ENCODE measurements at places on chromosomes 3 and 15.

GRCh38 chr15:79243723-79244122 is 38.8 kb upstream of the ANKRD34C start:
- no peak for DNase-seq

GRCh38 chr3:179266701-179267211 is 15.8 kb upstream of the KCNMB3 start:
- DNase-seq = peak; percentile 34

- no peak for DNase-seq
Observed at GRCh38 chr15:79948761-79949160, 22.2 kb downstream of the BCL2A1 start.

DNA sequence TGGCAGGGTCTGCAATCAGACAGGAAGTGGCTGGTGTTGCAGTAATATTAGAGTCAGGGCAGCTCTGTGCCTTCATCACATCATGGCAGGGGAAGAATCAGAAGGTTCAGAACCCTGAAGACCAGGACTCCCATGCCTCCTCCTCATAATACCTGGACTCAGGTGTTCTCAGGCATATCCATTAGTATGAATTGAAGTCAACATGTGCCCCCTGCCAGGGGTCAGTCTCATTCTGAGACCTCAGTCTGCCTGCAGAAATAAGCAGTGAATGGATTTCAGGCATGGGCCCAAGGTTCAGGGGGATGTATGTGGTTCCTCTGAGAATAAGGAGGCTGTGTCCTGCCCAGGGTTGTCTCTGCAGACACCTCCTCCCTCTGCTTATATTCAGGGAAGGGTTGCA is 74.2 kb downstream of the SPSB4 start:
- no peak for DNase-seq

- no peak for DNase-seq
Observed at GRCh38 chr3:169505577-169506230, 157.8 kb downstream of the MECOM start.

GRCh38 chr3:195880037-195880431 is 28.3 kb downstream of the TNK2 start:
- no peak for DNase-seq

DNA sequence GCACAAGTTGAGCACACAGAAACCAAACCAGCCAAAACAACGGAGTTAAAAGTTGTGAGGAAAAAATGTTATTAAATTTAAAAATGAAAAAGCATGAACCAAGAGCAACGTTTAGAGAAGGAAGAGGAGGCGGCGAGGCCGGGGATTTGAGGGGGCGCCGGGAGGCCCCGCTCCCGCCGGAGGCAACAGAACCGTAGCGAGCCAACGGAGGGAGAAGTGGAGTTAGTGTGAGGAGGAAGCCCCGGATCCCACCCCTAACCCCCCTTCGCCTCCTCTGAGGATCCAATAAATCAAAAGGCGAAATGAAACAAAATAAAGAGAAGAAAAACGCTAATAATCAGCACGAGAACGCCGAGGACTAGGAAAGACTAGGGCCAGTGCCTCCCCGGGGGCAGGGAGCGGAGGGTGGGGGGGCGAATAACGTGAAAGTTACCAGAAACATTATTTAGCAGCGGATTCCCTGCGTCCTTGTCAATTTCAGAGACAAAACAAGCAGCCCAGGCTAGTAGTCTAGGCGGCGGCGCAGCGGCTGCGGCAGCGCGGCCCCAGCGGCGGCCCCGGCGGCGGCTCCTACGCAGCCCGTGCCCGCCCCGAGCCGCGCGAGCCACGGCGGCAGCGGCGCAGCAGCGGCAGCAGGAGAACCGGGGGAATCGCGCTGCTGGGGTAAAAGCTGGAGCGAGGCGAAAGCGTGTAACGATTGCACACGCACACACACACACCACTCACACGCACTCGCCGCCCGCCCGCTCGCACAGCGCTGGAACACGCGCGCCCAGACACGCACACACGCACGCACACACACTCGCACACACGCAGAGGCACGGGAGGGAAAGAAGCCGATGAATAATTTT is 1.7 kb downstream of the MEIS2 start:
- no peak for DNase-seq

DNA sequence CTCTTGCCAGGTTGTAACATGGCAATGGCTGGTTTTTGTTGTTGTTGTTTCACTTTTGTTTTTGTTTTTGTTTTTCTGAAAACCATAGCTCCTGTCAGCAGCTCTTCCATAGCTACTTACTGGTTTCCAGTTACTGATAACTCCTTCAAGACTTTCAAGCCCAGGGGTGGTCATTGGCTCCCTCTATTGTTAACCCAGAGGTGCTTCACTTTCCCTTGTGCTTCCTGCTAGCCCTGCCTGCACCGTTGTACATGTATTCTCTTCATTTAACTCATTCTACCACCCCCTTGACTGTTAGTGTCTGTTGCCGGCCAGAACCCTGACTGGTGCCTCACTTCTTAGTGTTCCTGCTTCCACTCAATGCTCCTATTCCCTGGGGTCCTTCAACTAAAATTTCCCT is 4.2 kb upstream of the TRAT1 start:
- peak; percentile 40 for DNase-seq

DNA sequence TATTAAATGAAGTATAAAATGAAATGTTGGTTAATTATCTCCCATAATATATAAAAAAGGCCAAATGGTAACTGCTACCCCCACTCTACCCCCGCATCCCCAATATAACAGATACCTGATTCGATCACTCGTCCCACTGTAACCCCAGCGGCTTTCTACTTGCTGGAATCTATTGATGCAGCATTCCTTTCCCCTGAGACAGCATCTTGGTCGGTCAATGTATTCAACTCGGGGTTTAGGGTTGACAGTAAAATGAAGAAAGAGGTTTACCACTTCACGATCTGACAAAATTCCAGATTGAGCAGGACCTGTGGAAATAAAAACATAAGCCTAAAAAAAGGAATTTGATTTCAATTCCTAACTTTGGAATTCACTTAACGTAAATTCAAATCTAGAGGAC is 18.6 kb upstream of the C15orf40 start:
- DNase-seq = no peak

All from NCI-H1436 treated with DMSO at 0.1 percent for 48 hours (cell line).